ENCODE measurements at places on chromosomes 1 and 21. TPM values are rescaled to one million over a fixed set of nuclear protein-coding genes. Genes with fewer than 3 reads are reported as not detected.

- no peaks in the 10 kb centered on the region for H3K4me1 ChIP-seq
- no peaks in the 10 kb centered on the region for H3K36me3 ChIP-seq
- no peak for DNase-seq
- H3K4me3 ChIP-seq, result no peak overlapping the region
- no peaks in the 10 kb centered on the region for H3K27me3 ChIP-seq
Measured at GRCh38 chr1:118366286-118366685, 181.3 kb upstream of the SPAG17 start.

The MRPL39 gene
- total RNA-seq, result 12.7 TPM

DNA sequence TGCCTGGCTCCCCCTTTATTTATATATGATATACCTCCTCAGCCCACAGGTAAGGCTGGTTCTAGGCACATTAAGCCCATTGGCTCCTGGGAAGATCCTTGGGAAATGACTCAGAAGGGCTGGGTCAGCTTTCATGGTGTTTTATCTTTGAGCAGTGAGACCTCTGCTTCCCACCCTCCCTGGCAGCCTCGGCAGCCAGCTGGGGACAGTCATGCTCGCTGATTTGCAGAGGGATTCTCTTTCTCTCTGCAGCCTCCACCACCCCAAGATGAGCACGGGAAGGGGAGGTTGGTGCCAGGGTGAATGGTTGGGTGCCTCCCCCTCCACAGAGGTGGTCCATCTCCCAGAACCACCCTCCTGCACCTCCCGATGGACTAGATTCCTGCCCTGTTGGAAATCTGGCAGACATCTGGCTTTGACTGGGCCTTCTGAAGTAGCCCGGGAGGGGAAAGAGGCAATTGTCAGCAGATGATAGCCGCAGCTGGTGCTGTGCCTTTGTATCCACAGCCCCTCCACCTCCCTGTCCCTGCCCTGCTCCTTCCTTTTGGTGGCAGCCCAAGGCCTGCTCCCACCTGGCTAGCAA, 24.6 kb downstream of the IER5 start:
- peak overlapping the region; percentile 4 for H3K27ac ChIP-seq
- no peak overlapping the region for H3K4me3 ChIP-seq
- peaks cover 26% of the 10 kb centered on the region for H3K4me1 ChIP-seq
- H3K36me3 ChIP-seq, result no peaks in the 10 kb centered on the region
- no peak for DNase-seq

DNA sequence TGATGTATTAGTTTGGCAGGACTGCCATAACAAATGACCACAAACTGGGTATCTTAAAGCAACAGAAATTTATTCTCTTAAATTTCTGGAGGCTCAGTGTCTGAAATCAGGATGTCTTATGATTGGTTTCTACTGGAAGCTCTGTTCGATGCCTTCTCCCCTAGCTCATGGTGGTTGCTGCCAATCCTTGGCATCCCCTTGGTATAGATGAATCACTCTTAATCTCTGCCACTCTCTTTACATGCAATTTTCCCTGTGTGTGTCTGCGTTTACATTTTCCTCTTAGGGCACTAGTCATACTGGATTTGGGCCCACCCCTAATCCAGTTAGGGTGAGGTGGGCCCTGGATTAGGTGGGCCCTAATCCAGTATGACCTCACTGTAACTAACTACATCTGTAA, 54.7 kb upstream of the MPC2 start:
- H3K27me3 ChIP-seq, result no peaks in the 10 kb centered on the region
- no peak overlapping the region for H3K27ac ChIP-seq
- H3K4me3 ChIP-seq, result no peak overlapping the region
- H3K4me1 ChIP-seq, result no peaks in the 10 kb centered on the region
- DNase-seq, result no peak
- peaks cover 7% of the 10 kb centered on the region for H3K36me3 ChIP-seq

The HES3 gene
- total RNA-seq, result not detected

The TAS1R1 gene
- total RNA-seq, result not detected

- H3K27me3 ChIP-seq, result no peaks in the 10 kb centered on the region
- H3K4me1 ChIP-seq, result peaks cover 86% of the 10 kb centered on the region
- H3K4me3 ChIP-seq, result no peak overlapping the region
- H3K36me3 ChIP-seq, result no peaks in the 10 kb centered on the region
- peak overlapping the region; percentile 91 for H3K27ac ChIP-seq
Measured at GRCh38 chr1:204077979-204078696, 5.2 kb downstream of the SOX13 start.

DNA sequence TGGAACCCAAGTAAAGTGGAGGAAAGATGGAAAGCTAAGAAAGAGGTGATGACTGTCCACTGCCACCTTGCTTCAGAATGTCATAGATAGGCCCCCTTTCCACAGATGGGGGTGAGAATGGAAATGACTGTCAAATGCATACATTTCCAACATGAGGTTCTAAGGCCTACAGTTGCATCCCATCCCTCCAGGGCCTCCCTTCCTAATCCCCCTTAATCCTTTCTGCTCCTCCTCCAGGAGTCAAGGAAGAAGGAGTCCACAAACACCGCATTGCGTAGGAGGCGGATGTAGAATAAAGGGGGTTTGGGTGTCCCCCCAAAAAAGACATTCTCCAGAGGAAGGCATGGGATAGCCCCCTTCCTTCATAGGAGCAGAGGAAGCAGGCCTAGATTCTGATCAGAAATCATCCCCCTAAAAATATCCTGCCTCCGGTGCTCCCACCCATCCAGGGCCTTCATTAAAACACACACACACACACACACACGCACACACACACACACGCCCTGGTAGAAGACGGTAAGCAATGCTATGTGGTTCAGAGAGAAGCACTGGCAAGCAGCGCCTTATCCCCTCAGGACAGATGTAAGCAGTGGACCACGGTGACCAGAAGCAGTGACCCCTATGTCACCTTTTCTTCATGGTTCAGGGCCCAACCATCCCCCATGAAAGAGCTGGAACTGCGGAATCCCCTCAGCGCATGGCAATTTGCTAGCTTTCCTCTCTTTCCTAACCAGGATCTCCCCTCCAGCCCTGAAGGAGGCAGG, 2.0 kb downstream of the SV2A start:
- peaks cover 7% of the 10 kb centered on the region for H3K4me1 ChIP-seq
- H3K36me3 ChIP-seq, result no peaks in the 10 kb centered on the region
- H3K27me3 ChIP-seq, result no peaks in the 10 kb centered on the region
- no peak overlapping the region for H3K4me3 ChIP-seq
- no peak overlapping the region for H3K27ac ChIP-seq

- DNase-seq, result no peak
- H3K4me3 ChIP-seq, result no peak overlapping the region
- no peak overlapping the region for H3K27ac ChIP-seq
- peaks cover 12% of the 10 kb centered on the region for H3K4me1 ChIP-seq
Measured at GRCh38 chr1:167305059-167305705, 84.5 kb downstream of the POU2F1 start.

GRCh38 chr1:235595079-235595478, 54.5 kb downstream of the GNG4 start:
- H3K4me3 ChIP-seq, result no peak overlapping the region
- no peaks in the 10 kb centered on the region for H3K36me3 ChIP-seq
- H3K27ac ChIP-seq, result no peak overlapping the region
- H3K27me3 ChIP-seq, result no peaks in the 10 kb centered on the region

The GPR37L1 gene
- total RNA-seq, result under 0.01 TPM

- no peak overlapping the region for H3K4me3 ChIP-seq
- H3K27ac ChIP-seq, result no peak overlapping the region
- no peaks in the 10 kb centered on the region for H3K27me3 ChIP-seq
- no peaks in the 10 kb centered on the region for H3K36me3 ChIP-seq
- H3K4me1 ChIP-seq, result no peaks in the 10 kb centered on the region
Measured at GRCh38 chr1:168273575-168273974, 7.1 kb upstream of the TBX19 start.

DNA sequence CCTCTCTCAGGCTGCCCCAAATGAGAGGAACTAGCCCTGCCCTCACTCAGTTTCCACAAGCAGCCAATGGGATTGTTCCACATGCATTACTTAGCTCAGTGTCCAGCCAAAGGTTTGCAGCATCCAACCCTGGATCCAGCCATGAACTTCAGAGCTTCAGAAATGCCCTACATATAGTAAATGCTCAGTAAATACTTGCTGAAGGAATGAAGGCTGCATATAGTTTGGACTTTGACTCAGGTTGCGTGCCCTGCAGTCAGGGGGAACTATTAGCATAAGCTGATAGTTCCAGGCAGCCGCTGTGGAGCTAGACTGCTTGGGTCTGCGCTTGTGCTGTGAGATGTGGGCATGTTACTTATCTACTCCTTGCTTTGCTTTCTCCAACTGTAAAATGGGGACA, 64.8 kb downstream of the NENF start:
- H3K27ac ChIP-seq, result no peak overlapping the region
- no peak overlapping the region for H3K4me3 ChIP-seq
- H3K36me3 ChIP-seq, result no peaks in the 10 kb centered on the region
- DNase-seq, result no peak
- no peaks in the 10 kb centered on the region for H3K27me3 ChIP-seq

The FABP3 gene
- 52.9 TPM for total RNA-seq

DNA sequence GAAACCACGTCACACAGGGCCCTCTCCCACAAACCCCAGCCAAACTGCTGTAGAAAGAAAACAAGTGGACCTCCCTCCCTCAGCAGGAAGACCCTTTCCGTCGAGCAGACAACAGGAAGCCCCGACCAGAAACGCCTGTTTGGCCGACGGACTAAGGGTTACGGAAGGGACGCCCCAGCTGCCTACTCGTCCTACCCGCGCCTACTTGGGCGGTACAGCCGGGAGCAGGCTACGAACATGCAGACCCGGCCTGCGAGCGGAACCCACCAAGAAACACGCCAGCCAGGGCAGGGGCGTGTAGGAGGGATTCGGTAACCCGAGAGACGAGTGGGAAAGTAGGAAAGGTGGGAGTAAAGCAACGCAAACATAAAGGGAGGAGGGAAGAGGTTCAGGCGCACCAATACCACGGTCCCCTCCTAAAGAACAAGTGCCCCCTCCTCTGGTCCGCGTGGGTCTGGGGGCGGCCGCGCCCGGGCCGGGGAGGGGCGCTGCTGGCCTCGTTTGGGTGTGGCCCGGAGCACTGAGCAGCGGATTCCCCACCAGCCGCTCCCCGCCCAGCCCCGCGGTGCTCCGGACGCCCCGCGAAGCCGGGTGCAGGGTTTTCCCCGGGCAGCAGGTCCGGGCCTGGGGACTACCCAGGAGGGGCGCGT, 450 bp downstream of the S100A10 start:
- no peaks in the 10 kb centered on the region for H3K27me3 ChIP-seq
- H3K27ac ChIP-seq, result peak overlapping the region; percentile 96
- DNase-seq, result peak; percentile 40
- peaks cover 47% of the 10 kb centered on the region for H3K4me1 ChIP-seq
- H3K36me3 ChIP-seq, result no peaks in the 10 kb centered on the region
- H3K4me3 ChIP-seq, result peak overlapping the region; percentile 92

The SMIM1 gene
- total RNA-seq, result 2.8 TPM

The OVAAL gene
- not detected for total RNA-seq

GRCh38 chr1:54867717-54868057, 19.3 kb downstream of the DHCR24 start:
- no peak overlapping the region for H3K27ac ChIP-seq
- peak; percentile 19 for DNase-seq
- H3K4me1 ChIP-seq, result peaks cover 29% of the 10 kb centered on the region
- H3K27me3 ChIP-seq, result no peaks in the 10 kb centered on the region

The LENEP gene
- total RNA-seq, result 0.57 TPM

DNA sequence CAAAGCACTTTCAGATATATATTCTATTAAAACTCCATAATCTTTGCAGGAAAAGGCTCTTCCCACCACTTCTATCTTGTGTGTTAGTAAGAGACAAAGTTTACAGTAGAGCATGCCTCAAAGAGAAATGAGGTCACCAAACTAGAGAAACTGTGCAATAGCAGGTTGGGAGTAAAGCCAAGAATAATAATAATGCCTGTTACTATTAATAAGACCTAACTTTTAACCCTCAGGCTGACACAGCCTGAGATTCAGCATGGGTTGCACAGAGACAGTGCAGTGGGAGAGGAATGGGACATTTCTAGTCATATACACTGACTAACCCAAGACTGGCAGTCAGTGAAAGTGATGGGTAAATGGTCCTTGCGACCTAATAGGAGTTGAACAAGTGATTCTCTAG, 320.2 kb upstream of the NFIA start:
- H3K4me1 ChIP-seq, result no peaks in the 10 kb centered on the region
- H3K27me3 ChIP-seq, result no peaks in the 10 kb centered on the region
- H3K27ac ChIP-seq, result no peak overlapping the region
- no peaks in the 10 kb centered on the region for H3K36me3 ChIP-seq

GRCh38 chr1:34918977-34919561, 10.4 kb downstream of the DLGAP3 start:
- no peak for DNase-seq
- no peaks in the 10 kb centered on the region for H3K36me3 ChIP-seq
- H3K4me1 ChIP-seq, result no peaks in the 10 kb centered on the region
- no peak overlapping the region for H3K27ac ChIP-seq
- no peak overlapping the region for H3K4me3 ChIP-seq

- H3K36me3 ChIP-seq, result no peaks in the 10 kb centered on the region
- H3K27ac ChIP-seq, result no peak overlapping the region
- DNase-seq, result peak; percentile 76
- peaks cover 49% of the 10 kb centered on the region for H3K27me3 ChIP-seq
Measured at GRCh38 chr1:118992868-118993699, 4.9 kb upstream of the TBX15 start.

The MKNK1 gene
- total RNA-seq, result 63.7 TPM

The SPRR5 gene
- not detected for total RNA-seq

The HSD3B1 gene
- total RNA-seq, result not detected

GRCh38 chr1:20178634-20179370, 7.1 kb upstream of the UBXN10 start:
- H3K4me1 ChIP-seq, result no peaks in the 10 kb centered on the region
- no peak for DNase-seq
- no peak overlapping the region for H3K4me3 ChIP-seq
- no peaks in the 10 kb centered on the region for H3K36me3 ChIP-seq
- H3K27ac ChIP-seq, result no peak overlapping the region

- no peak overlapping the region for H3K27ac ChIP-seq
- H3K4me3 ChIP-seq, result no peak overlapping the region
Measured at GRCh38 chr1:76547916-76548315, 319.4 kb upstream of the ST6GALNAC5 start.

- no peaks in the 10 kb centered on the region for H3K27me3 ChIP-seq
- H3K36me3 ChIP-seq, result no peaks in the 10 kb centered on the region
- H3K4me3 ChIP-seq, result no peak overlapping the region
- H3K27ac ChIP-seq, result no peak overlapping the region
- no peaks in the 10 kb centered on the region for H3K4me1 ChIP-seq
Measured at GRCh38 chr1:71264039-71264438, 183.2 kb upstream of the ZRANB2 start.

- no peaks in the 10 kb centered on the region for H3K4me1 ChIP-seq
- no peaks in the 10 kb centered on the region for H3K36me3 ChIP-seq
Measured at GRCh38 chr1:63442141-63442475, 74.7 kb downstream of the ALG6 start.

The BOLA1 gene
- 13.9 TPM for total RNA-seq

DNA sequence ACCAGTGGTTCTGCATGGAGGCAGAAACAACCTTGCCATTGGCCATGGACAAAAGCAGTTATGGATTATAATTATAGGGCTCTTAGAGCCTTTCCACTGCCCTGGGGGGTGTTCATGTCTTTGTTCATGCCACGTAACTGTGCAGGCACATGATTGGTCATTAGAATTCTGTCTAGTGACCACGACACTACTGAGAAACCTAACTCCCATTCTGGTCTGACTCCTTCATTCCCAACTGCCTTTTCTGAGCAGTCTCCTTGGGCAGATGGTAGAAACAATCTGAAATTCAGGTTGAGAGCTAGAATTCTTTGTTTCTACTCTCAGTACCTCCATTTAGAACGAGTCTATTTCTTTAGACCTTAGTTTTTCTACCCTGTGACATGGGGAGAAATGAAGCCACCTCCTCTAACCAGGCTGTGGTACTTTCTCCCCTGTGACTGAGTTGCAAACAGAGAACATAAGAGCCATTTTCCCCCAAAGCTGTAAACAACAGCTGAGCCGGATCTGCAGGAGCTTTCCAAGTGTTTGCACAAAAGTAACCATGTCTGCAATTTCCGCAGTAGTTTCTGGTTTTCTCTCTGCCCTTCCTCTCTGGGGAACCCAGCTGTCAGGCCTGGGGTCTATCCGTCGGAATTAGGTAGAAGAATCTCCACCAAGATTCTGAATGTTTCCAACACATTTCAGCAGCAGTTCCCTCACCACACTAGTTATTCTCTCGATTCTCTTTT, 37.7 kb upstream of the IPO9 start:
- no peak for DNase-seq
- no peak overlapping the region for H3K4me3 ChIP-seq
- H3K4me1 ChIP-seq, result peaks cover 37% of the 10 kb centered on the region
